ENCODE measurements at places on chromosomes 2 and 18.

GRCh38 chr2:128714851-128715312 lies 396.2 kb upstream of the HS6ST1 start:
- DNase-seq = no peak

DNA sequence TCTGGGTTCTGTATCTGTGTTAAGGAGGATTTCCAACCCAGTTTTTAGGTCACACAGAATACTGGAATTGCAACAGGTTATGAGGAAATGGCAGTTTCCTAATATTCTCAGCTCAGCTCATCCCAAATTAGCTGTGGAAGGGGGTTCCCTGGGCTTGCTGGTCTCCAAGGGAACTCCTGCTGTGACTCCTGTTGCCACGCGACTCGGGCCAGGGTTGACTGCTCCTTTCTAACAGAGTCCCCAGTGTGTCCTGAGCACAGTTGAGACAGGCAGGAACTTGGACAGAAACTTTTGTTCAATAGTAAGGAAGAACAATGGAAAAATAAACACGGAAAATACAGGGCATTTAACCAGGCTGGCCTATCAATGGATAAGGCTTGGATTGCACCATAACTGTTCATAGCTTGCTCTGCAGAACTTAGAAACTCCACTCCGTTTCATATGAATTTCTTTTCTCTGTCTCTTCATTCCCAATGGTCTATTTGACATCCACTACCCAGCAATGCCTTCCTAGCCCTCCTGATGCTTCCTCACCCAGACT lies 3.8 kb upstream of the ROCK2 start:
- peak; percentile 50 for DNase-seq

DNA sequence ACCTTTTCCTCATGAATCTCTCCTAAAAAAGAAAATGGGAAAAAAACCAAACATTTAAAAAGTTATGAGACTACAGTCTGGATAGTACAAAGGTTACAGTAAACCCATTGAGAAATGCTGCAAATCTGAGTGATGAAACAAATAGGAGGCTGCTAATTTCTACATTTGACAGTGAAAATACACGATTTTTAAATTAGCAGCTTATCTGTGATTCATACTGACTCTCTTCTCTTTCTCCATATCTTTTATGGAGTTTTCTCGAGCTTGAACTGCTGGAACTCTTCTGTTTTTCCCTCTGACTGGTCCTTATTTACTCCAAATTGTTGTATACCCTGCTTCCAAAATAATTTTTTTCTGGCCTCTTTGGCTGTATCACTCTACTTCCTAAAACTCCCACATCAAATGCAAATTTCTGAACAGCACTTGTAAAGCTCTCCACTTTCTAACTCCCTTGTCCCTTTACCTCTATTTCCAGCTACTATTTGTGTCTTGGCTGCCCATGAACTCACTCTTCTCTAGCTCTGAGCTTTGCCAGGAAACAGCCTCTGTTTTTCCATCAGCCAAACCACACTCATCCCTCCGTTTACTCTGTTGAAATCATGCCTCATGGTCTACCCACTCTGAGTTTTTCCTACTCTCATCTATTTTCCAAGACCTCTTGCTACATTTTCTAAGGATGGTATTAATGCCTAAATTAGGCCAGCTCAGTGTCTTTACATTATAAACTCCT lies 73.7 kb downstream of the RBMS1 start:
- peak; percentile 17 for DNase-seq

- no peak for DNase-seq
These were observed 189.3 kb downstream of the SH3RF3 start for GRCh38 chr2:109318150-109318948.

- DNase-seq = no peak
These were observed 51.3 kb downstream of the RNF144A start for GRCh38 chr2:6968319-6969100.

DNA sequence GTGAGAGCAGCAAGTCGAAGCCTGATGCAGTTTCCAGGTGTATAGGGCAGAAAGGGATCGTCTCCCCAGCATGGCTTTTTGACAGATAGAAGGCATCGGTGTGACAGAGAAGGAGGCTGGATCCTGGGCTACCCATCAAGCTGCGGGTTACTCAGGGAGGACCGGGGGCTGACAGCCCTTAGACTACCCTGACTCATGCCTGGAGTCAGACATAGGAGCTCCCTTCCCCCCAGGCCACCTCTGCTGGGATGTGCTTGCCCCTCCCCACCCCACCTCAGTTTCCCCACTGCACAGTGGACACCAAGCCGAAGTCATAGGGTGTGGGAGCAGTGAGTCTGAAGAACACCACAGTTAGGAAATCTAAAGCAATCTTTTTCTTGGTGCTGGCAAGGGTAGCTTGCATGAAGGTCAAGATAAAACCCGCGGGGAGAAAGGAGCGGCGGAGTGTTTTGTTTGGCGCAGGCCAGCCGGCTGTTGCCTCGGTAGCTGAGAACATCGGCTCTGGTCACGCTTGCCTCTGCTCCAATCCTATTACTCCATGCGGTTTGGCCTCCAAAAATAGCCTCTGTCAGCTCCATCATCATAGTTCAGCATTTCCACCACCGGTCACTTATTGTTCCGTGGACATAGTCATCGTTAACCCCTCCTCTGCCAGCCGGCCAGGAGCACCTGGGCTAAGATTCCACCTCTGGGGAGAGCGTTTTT lies 169.2 kb upstream of the GLI2 start:
- no peak for DNase-seq

DNA sequence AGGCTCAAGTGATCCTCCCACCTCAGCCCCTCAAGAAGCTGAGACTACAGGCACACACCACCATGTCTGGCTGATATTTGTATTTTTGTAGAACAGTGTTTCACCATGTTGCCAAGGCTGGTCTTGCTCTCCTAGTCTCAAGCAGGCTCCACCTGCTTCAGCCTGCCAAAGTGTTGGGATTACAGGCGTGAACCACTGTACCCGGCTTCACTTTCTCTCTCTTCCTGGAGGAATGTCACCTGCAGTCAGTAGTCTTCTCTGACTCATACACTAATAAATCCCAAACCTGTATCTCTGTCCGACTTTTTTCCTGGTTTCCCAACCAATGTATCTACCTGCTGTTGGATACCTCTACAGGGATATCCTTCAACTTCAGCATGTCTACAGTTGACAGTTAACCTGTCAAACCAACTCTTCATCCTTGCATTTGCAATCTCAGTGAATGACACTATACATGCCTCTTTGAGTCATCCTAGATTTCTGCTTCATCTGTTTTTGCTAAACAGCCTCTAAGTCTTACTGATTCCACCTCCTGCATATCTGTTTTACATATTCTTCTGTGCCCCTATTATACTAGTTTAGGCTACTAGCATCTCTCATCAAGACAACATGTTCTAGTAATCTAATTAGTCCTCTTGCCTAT lies 54.5 kb downstream of the RBBP8 start:
- no peak for DNase-seq

GRCh38 chr2:211435331-211435730 lies 878.9 kb downstream of the CPS1 start:
- DNase-seq = no peak

DNA sequence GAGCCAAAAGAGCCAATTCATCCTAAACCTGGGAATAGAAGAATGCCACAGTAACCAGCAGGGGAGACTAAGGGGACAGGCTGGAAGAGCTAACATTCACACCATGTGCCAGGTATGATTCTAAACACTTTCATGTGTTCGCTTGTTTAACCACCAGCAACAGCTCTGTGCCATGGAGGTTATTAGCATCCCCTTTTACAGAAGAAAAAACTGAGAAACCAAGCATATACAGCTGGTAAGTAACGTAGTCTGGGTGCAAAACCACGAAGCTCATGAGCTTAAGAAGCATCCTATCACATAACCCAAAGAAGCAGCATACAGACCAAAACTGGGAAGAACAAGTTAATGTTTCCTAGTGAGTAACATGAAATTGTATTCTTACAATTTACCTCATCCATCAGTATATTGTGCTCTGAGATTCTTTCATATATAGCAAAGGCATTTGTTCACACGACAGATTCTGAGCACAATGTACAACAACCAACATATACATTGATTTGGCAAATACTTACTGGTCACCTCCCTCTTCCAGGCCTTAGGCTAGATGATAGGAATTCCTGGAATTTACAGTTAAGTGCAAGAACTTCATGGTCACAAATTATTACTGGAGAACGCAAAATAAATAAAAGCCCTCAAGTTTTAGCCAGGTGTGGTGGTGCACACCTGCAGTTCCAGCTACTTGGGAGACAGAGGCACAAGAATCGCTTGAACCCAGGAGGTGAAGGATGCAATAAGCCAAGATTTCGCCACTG lies 36.5 kb upstream of the HNRNPA3 start:
- no peak for DNase-seq

GRCh38 chr2:159456500-159457426 lies 159.6 kb downstream of the BAZ2B start:
- peak; percentile 66 for DNase-seq

- peak; percentile 48 for DNase-seq
These were observed 194.8 kb downstream of the NDUFA10 start for GRCh38 chr2:239830121-239831000.

DNA sequence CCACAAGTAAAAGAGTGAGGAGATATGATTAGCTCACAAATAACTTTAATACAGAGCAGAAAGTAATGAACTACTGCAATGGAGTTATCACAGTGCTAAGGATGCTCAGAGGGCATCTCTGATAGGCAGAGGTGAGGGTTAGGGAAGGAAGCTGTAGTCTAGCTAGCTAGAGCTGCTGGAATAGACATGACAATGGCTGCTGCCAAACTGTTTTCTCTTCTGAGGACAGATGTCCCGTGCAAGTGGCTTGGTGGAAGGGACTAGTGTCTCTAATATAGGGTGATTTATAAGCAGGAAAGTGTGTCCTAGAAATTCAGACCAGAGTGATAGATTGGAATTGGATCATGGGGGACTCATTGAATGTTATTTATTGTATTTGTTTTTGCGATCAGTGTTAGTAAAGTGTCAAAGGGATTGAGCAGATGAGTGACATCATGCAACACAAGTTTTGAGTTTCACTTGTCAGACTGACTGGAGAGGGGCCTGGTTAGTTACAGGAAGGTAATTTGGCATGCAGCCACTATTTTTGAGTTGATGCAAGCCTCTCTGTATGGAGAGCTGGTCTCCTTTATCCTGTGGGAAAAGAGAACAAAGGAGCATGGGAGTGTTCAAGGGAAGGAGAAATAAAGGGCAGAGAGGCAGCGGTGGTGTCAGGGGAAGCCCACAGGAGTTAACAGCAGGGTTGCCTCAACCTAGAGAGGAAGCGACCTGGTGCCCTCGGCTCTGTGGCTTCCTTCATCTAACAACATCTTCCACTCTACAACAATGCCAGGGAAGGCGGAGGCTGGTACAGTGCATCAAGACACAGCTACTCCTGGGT lies 1.9 kb downstream of the CTLA4 start:
- DNase-seq = no peak

DNA sequence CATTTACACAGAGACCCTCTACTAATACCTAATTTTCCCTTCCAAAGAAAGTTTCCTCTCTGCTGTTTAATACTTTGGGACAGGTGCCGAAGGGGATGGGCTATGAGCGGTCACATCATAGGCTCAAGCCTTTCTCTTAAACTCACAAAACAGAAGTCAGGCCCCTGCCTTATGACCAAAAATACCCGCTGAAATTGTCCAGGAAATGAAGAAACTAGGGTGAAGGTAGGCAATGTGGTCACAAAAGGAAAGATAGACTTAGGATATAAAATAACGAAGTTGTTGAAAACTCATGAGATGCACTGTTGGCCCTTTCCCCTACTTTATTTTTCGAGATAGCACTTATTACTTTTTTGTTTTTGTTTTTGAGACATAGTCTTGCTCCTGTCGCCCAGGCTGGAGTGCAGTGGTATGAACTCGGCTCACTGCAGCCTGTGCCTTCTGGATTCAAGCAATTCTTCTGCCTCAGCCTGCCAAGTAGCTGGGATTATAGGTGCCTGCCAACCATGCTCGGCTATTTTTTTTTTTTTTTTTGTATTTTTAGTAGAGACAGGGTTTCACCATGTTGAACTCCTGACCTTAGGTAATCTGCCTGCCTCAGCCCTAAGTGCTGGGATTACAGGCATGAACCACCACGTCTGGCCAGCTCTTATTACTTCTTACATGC lies 16.3 kb downstream of the SLC8A1 start:
- DNase-seq = peak; percentile 84

DNA sequence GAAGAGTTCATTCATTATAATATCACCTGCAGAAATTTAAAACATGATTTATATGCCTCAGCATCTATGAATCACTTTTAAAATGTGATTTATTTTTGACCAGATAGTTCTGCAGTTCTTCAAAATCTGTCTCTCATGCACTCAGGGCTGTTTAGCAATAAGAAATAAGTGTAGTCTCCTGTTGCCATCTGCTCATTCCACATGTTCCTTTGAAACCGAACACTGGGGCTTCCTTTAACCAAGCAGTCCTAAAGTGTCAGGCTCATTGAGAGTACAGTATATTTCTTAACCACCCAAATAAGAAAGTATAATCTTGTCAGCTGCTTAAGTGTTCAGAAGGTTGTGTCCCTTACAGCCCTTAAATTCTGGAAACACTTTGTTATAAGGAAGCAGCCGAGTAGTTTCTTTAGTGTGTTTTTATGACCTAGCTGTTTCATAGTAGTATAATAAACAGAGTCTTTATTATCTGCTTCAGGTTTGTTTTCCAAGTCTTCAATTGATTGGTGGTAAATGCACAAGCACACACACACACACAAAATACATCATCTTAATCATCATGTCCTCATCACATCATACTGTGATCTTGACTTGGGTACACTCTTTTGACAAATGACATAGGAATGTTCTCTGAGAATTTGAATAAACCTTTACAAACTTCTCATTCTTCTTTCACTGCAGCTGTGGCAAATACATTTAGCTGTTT lies 10.4 kb downstream of the WDR7 start:
- DNase-seq = no peak

- no peak for DNase-seq
These were observed 93.6 kb downstream of the FTCDNL1 start for GRCh38 chr2:199757233-199757870.

DNA sequence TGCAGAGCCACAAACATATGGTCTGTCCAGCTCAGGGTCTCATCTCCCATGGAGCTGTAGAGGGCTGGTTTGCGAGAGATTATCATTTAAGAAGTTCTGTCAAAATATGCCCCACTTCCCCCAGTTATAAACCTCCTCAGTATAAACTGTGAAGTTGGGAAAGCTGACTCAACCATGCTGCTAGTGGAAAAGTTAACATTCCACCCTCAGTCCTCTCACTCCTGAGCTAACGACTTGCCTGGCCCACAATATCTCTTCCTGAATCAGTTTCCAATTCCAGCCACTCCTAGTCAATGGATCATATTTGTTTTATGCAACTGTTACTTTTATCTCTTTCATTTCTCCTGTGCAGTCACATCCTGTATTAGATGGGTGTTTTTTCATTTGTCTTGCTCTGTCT lies 326.2 kb downstream of the SETBP1 start:
- DNase-seq = no peak

DNA sequence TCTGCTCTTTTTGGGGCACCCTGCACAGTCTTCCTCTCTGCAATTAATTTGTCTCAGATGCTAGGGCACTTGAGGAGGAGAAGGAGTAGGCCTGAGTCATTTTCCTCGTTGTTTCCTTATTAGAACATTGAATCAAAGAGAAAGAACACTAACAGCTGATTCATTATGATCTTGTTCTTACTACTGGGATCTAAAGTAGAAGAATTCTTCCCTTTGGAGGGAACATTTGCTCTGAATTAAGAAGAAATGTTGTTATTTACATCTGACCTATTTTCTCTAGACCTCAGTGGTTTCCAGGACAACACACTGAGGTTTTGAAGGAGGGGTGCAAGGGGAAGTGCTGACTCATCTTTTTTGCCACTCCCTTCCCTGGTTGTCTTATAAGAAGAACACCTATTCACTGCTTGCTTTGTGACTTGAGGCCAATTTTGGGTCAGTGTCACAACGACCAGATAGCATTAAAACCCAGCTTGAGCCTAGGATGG lies 24.3 kb upstream of the STAT1 start:
- DNase-seq = peak; percentile 21

All from inflammatory macrophage (primary cell).